ENCODE measurements at places on chromosomes 7 and 10. TPM values are rescaled to one million over a fixed set of nuclear protein-coding genes. Genes with fewer than 3 reads are reported as not detected.

DKK1 gene
- total RNA-seq: 44.7 TPM

DNA sequence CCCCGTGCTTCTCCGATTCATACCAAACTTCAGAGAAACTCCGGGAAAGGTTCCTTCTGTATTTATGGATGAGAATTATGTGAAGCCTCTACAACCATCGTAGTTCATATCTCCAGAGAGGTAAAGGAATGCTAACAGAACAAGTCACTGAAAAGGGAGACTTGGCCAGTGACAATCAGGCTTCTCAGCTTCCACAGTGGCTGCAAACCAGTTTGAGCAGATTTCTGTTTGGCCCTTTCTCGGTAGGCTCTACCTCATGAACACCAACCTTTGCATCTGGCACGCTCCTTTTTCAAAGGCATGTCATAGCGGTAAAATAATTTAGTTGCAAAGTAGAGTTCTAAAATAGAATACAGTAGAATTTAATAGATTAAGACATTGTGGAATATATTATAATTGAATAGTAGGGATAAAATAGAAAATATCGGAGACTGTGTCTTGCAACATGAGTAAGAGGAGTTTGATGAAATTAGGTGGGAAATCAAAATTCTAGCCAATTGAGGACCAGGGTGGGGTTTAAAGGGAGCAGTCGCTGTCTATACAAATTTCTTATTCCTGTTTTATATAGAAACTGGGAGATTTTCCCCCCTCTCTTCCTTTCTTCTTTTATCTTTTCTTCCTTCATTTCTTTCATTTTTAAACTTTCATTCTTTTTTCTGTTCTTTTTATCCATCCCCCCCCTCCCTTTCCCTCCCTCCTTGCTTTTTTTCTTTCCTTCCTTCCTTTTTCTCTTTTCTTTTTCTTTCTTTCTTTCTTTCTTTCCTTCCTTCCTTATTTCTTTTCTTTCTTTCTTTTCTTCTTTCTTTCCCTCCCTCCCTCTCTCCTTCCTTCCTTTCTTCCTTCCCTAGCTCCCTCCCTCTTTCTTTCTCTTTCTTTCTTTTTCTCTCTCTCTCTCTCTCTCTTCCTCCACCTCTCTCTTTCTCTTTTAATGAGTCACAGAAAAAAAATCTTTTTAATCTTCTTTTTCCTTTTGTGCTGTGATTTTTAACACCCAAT lies 161.5 kb upstream of the KLF6 start:
- no peak for DNase-seq

GRCh38 chr7:152866125-152866524 lies 106.6 kb downstream of the ACTR3B start:
- no peak for DNase-seq

DNA sequence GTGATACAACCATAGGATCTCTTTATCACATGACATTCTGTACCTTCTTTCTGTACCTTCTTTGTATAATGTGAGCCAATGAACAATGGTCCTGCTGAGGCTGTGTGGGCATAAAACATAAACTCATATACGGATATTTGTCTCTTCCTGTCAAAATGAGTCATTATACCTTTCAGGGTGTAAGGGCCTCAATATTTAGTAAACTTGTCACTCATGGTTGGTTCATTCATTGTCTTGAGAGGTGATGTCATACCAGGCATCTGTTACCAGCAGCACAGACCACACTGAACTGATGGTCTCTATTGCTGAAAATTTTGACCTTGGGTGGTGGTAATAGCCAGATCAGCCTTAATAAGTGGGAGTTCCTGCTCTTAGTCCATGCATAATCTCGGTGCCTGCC lies 287.6 kb upstream of the TPK1 start:
- no peak for DNase-seq

FZD1 gene
- 4.7 TPM for total RNA-seq

GRCh38 chr10:47266602-47267001 lies 33.4 kb upstream of the GDF10 start:
- DNase-seq: no peak

DNA sequence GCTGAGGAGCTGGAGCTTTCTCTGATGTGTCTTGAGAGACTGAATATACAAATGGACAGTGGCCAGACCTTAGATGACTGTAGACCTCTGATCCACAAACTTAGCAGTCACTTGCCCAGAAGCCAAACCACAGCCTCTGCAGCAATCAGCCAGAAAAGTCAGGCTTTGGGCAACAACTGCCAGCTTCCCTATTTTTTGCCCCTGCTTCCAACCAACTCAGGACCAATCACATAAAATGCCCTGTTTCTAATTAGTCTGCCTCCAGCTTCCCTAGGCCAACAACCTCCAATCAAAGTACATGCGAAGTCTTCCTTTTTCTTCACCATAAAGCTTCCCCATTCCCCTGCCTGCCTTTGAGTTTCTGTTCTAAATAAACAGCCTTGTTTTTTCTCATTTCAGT lies 37.8 kb upstream of the CACUL1 start:
- no peak for DNase-seq

ZNF239 gene
- total RNA-seq: 7.6 TPM

CDH23 gene
- 0.21 TPM for total RNA-seq

Measured in Daoy (cell line).